ENCODE measurements at places on chromosomes 16 and 17. TPM values are rescaled to one million over a fixed set of nuclear protein-coding genes. Genes with fewer than 3 reads are reported as not detected.

- no peak for DNase-seq
These were observed 22.9 kb downstream of the C16orf96 start for GRCh38 chr16:4578961-4579530.

- DNase-seq = no peak
These were observed 55.8 kb upstream of the GSE1 start for GRCh38 chr16:85557083-85557970.

DNA sequence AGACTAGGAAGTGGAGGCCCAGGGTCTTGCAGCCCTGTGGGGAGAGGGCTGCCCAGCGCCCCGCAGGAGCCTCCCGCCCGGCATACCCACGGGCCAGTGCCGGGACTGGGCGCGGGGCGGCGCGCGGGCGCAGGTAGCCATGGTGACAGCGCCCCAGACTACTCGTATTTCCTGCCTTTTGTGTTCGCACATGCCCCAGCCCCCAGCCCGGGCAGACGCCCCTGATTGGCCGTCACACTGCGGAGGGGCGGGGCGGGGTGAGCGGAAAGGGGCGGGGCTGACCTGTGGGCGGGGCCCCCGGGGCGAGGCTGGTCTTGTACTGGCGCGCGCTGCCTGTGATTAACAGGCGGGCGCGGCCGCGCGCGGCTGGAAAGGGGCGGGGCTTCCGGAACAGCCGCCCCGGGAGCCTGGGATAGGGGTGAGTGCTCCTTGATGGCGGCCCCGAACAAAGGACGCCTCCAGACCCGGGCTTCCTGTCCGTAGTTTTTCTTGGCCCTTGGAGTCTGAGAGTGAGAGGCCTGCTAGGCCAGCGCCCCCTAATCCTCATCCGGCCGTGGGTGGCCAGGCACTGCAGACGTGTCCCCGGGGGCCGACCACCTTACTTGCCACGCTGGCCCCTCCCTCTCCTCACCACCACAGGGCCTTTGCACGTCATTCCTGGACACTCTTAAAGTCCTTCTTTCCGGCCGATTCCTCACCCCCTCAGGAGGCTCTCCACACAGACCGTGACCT is 71.0 kb downstream of the RAI1 start:
- DNase-seq = peak; percentile 93

DNA sequence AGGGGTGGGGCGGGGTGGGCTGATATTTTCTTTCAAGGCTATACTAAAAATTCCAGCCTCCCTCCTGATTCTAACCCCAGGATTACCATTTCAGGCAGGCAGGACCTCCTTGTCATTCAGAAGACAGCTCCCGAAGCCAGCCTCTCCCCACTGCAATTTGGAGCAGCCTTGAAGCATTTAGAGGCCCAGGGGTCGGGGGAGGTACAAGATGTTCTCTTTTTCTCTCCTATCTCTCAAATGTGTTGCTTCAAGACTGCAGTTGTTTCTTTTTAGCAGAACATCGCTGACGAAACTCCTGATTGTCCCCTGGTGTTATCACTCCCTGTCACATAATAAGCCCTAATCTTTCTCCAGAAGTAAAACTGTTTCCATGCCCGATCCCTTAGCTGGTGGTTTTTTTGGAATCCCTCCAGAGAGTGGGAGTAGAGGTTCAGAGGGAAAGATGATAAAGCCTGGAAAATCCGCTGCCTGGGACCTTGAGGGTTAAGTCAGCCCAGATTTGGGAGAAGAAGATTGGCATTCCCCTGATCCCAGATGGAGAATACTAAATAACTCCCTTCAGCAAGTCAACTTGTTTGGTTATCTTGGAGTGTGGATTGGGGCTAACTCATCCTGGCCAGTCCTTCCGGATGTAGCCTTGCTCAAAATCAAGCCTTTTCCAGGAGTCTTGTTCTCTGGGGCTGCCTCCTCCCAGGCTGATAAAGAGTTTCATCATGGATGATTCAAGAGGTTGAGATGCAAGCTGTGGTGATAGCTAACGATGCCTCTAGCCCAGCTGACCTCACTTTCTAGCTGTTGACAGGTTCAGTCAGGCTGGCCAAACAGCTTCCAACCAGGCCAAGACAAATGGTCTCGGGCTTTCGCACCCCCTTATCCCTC is 71.3 kb downstream of the SOX9 start:
- no peak for DNase-seq

- DNase-seq = no peak
These were observed 116.8 kb downstream of the WWOX start for GRCh38 chr16:78216166-78216745.

GRCh38 chr17:55540414-55541091 is 29.3 kb upstream of the SMIM36 start:
- DNase-seq = peak; percentile 20

DNA sequence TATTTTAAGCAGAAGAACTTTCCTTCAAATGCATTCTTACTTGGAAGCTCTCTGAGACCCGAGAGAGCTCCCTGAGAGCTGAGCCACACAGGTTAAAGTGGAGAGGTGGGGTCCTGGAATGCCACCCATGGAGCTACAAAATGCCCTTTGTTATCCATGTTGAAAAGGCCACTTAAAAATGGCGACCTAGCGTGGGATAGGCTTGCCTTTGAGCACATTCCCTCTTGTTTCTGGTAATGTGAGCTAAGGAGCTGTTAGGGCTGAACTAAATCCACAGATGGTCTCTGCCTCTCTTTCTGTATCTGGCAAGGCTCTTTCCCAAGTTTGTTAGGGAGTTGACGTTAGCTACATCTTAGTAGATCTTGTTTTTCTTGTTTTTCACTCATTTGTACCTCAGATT is 171.6 kb downstream of the SNX29 start:
- DNase-seq = no peak

TNFRSF17 gene
- polyA plus RNA-seq = 0.18 TPM

Measured in left kidney (tissue), 8 donors.